ENCODE measurements at places on chromosomes 5 and 9. TPM values are rescaled to one million over a fixed set of nuclear protein-coding genes. Genes with fewer than 3 reads are reported as not detected.

The HMCN2 gene
- 0.53 TPM for total RNA-seq

The FAXDC2 gene
- total RNA-seq = 0.95 TPM

The CER1 gene
- total RNA-seq = not detected

The C7 gene
- not detected for total RNA-seq

The COL5A1 gene
- 5.7 TPM for total RNA-seq

The CYSRT1 gene
- 1.7 TPM for total RNA-seq

The SLC4A9 gene
- total RNA-seq = 0.35 TPM

DNA sequence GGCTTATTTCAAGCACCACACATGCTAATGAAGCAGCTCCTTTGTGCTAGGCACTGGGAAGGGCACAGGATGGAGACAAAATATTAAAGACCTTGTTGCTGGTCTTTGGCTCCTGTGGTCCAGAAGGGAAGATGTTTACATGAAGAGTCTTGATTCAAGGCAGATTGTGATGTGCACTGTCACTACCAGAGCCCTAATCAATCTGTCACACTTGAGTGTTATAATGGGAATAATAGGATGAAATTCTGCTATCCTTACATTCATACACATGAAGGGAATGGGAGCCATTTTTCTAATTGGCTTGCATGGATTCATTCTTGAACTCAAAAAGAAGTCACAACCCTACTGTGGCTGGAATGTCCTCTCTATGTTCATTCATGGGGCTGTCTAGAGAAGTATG, 203.0 kb downstream of the SEC61B start:
- no peak for DNase-seq

DNA sequence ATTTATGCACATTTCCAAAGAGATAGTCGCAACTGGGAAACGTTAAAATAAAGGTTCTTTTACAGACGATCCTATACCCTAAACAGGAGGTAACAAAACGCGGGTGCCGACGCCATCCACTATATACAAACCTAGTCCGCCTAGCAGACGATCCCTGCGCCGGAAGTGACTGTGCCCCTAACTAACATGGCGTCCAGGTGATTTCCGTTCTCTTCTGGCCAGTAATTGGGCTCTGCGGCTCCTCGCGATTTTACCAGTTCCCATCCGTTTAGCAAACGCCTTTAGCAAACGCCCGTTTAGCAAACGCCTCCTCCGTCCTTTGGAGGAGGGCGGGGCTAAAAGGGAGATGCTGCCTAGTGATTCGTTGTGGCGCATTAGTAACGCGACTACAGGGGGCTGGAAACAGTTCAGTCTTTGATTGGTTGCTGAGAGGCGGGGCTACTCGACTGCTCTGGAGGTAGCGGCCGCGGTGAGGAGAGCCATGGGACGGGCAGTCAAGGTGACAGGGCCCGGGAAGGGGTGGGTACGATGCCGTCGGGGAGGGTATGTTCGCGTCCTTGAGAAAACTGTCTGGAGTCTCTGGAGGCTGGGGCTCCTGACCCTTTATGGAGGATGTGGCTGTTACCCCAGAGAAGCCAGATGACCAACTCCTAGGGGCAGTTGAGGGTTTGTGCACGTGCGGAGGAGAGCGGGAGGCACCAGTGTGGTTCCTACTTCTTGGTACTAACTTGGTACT, at the start of gene LYRM7:
Gene LYRM7 (plus strand): TSS at position 405 of the 736 bp plus-strand sequence. CDS start 77 bp downstream, at position 482.
- peak; percentile 99 for DNase-seq

- no peak for DNase-seq
Observed at GRCh38 chr9:83521411-83521810, 16.8 kb downstream of the FRMD3 start.

- DNase-seq = no peak
Observed at GRCh38 chr9:97741947-97742346, 44.8 kb upstream of the XPA start.

GRCh38 chr5:144194144-144194543, 23.5 kb downstream of the KCTD16 start:
- DNase-seq = no peak

DNA sequence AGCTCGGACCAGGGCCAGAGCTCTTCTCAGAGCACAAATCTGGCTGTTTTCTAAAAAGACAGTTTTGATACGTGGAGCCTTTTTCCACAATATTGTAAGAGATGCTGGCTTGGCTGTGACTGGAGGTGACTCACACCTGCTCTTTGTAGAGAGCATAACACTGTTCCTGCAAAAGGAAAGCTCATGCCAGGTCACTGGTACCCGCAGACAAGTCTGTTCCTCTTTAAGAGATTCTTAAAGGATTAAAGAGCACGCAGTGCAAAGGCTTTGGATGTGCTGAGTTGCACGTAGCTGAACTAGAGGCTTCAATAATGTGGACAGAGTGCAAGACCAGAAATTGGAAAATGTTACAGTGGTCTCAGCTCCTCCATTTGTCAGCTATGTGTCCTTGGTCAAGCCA, 19.0 kb downstream of the ACTL7B start:
- no peak for DNase-seq

DNA sequence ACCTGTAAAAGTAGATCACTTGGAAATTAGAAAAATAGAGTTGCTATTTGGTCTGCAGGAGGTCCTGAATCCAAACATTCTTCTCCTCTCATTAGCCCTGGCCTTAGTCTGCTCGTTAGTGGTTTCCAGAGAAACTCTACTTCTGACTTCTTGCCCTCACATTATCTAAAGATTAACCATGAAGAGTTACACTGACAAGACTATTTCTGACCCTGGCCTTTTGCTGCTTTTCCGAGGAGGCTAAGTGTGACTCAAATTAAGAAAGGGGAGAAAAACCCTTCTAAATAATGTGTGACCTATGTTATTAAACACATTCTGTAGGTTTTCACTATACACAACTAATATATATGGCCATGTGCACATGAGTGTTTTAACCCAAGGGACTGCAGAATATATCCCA, 302.4 kb downstream of the RAB3C start:
- DNase-seq = no peak

- DNase-seq = no peak
Observed at GRCh38 chr5:95741458-95741857, 10.3 kb downstream of the RHOBTB3 start.

GRCh38 chr5:178230879-178231538, 1.6 kb downstream of the PHYKPL start:
- no peak for DNase-seq

DNA sequence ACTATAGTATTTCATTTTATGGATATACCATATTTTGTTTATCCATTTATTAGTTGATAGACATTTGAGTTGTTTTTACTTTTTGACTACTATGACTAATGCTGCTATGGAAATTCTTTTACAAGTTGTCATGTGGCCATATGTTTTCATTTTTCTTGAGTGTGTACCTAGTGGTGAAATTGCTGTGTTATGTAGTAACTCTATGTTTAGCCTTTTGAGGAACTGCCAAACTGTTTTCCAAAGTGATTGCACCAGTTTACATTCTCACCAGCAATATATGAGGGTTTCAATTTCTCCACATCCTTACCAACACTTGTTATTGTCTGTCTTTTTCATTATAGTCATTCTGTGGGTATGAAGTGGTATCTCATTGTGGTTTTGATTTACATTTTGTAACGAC, 75.4 kb downstream of the GRIA1 start:
- no peak for DNase-seq
